Left hindlimb (tissue), 1 donor: ENCODE measurements at places on chromosomes 7 and 10.

- DNase-seq = no peak
Measured at GRCh38 chr10:128631801-128632241, 505.6 kb upstream of the MKI67 start.

GRCh38 chr7:11988186-11988585 lies 156.2 kb upstream of the THSD7A start:
- DNase-seq = no peak

GRCh38 chr7:128035712-128036111 lies 4.5 kb upstream of the LRRC4 start:
- DNase-seq = no peak

GRCh38 chr7:116543664-116544063 lies 18.8 kb downstream of the CAV1 start:
- no peak for DNase-seq

DNA sequence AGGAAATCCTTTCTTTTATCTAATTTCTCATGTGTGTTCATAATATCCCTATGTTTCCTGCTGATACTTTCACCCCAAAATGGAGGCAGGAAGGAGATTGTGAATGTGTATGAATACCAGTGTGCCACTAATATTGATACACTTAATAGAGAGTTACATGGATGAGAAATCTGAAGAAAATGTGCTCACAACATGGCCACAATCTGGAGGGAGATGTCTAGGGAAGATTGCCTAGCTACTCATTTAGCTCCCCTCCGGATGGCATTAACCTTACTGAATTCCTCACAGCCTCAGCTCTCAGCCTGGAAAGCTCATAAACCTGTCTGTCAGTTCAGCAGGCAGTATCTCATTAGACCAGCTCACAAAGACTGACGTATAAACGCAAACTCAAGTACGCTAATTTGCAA lies 23.4 kb upstream of the DMTF1 start:
- DNase-seq = no peak

DNA sequence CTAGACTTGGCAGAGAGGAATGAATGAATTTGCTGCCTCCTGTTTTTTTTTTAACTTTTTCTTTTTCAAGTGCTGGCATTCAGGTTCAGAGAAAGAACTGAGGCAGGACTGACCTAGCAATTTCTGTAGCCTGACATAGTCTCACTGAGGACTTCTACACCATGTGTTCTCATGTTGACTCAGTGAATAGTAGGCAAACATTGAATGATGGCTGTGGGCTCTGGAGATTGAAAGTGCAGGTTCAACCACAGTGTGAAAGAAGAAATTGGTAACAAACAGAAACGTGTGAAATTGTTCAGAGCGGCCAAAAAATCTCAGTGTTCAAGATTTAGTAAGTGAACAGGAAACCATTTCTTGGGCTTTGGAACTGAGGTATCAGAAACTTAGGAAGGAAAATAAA lies 322.4 kb upstream of the GHITM start:
- DNase-seq = no peak

GRCh38 chr7:98418271-98418635 lies 17.4 kb upstream of the BAIAP2L1 start:
- DNase-seq = no peak

DNA sequence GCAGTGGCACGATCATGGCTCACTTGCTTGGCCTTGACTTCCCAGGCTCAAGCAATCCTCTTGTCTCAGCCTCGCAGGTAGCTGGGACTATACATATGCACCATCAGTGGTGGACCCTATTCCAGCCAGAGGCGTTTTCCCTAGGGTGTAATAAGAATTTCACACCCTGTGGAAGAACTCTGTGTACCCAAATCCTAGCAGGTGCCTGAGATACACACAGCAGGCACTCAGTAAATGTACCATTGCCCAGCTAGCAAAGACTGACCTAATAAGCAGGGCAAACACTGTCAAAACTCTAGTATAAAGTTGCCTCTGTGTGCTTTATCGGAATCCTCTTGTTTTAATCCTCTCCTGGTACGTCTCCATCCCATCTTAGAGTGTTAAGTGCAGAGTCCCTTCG lies 33.7 kb upstream of the BHLHA15 start:
- DNase-seq = no peak

DNA sequence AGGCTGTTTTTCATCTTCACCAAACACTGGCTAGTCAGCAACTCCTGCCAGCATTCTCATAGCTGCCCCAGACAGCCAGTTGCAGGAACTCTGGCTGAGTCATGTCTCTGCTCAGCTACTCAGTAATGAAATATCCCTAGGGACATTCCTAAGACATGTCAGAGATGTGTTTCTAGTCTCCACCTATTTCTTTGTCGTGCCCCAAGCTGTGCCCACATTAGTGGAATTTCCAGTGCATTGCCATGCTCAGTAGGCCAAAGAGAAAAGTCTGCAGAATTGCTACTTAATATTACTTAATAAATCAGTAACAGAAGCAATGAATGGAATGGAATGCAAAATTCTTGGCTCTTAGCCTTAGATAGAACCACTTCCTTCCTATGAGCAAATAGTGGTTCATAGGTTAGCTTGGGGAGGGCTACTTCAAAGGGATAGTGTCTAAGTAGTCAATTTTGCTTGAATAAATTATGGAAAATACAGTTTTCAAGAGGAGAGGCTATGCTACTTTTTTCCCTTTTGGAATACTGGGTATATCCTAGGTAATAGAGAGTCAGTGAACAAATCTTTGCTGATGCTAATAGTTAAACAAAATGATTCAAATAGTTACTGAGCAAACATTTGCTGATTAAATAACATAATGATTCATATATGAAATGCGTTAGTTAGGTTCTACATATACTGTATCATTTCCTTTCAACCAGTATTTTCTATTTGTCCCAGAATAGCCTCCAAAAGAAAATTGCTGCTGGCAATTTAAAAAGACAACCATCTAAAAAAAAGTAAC lies 23.6 kb upstream of the SEMA3C start:
- no peak for DNase-seq

- DNase-seq = no peak
Measured at GRCh38 chr7:106021151-106022067, 58.3 kb downstream of the CDHR3 start.
